ENCODE measurements at places on chromosomes 4 and X.

- peak; percentile 36 for DNase-seq
Measured at GRCh38 chr4:16034010-16034748, 49.6 kb downstream of the PROM1 start.

- DNase-seq, result no peak
Measured at GRCh38 chrX:110846071-110846470, 50.5 kb upstream of the CHRDL1 start.

- DNase-seq, result peak; percentile 63
Measured at GRCh38 chr4:114378305-114378903, 220.2 kb upstream of the UGT8 start.

GRCh38 chr4:27973056-27973455 lies 1112.4 kb downstream of the STIM2 start:
- peak; percentile 2 for DNase-seq

- DNase-seq, result peak; percentile 87
Measured at GRCh38 chr4:1783015-1783414, 10.1 kb upstream of the FGFR3 start.

- DNase-seq, result peak; percentile 45
Measured at GRCh38 chr4:100086766-100087431, 103.4 kb downstream of the DDIT4L start.

- DNase-seq, result no peak
Measured at GRCh38 chr4:129233691-129234090, 137.7 kb downstream of the C4orf33 start.

- no peak for DNase-seq
Measured at GRCh38 chrX:148459343-148459742, 41.1 kb upstream of the AFF2 start.

- DNase-seq, result no peak
Measured at GRCh38 chr4:83283181-83283580, 1.4 kb downstream of the COQ2 start.

DNA sequence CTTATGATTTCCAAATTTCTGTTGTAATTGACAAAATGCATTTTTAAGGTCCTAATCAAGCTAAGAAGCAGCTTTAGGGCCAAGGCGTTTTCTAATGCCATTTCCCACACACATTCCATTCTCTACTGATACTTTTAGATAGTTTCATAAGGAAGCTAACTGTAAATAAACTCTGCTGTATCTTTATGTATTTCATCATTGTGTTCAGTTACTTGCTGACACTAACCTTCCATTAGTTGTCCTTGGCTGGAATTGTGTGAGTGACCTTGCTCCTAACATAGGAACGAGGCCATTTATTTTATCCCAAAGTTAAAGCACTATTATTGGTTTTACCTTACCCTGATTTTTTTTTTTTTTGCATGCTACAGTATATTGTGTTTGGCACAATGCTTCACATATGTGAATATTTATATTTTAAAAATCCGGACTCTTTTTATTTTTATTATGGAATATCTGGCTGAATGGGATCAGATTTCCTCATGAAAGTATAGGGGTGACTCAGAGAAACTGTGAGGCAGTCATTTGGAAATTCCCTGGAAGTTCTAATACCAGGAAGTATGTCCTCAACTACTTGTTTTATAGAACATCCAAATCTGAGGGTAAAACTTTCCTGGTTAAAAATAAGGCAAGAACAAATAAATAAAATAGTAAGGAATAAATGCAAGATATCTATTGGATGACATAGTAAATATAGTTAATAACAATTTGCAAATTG lies 62.7 kb upstream of the SORBS2 start:
- DNase-seq, result peak; percentile 76

DNA sequence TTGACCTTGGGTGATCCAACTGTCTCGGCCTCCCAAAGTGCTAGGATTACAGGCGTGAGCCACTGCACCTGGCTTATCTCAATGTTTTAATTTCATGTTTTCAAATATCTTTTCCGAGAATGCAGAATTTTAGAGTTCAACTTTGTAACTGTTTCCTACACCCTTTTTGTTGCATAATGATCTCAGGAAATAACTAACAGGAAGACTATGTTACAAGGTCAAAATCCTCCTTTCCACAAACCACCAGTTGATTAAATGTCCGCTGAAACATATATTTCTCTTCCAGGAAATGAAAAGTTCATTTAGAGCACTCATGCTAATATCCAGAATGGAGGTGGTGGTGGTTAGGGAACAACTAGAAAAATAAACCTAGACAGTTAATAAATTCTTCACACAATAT lies 377.8 kb downstream of the PPP4R3C start:
- DNase-seq, result no peak

- DNase-seq, result no peak
Measured at GRCh38 chr4:116811730-116812129, 273.6 kb downstream of the TRAM1L1 start.

- no peak for DNase-seq
Measured at GRCh38 chrX:11759172-11759460, 1.1 kb downstream of the MSL3 start.

GRCh38 chr4:89579771-89580170 lies 257.2 kb downstream of the SNCA start:
- DNase-seq, result no peak

DNA sequence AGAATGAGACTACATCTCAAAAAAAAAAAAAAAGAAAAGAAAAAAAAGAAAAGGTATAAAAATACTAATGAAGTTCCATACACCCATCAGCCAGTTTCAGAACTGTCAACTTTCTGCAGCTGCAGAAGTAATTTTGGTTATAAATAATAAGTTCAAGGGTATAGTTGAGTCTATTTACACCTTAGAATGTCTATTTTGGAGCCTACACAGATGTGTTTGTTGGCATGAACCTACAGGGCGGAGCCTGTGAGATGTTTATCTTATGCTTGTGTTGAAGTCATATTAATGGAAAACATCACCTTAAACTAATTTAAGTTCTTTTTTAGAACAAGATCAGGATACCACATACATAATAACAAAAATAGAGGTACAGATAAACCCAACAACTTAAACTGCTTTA lies 85.8 kb downstream of the RAPGEF2 start:
- DNase-seq, result no peak

GRCh38 chrX:107324493-107325310 lies 118.3 kb downstream of the DNAAF6 start:
- DNase-seq, result peak; percentile 52

DNA sequence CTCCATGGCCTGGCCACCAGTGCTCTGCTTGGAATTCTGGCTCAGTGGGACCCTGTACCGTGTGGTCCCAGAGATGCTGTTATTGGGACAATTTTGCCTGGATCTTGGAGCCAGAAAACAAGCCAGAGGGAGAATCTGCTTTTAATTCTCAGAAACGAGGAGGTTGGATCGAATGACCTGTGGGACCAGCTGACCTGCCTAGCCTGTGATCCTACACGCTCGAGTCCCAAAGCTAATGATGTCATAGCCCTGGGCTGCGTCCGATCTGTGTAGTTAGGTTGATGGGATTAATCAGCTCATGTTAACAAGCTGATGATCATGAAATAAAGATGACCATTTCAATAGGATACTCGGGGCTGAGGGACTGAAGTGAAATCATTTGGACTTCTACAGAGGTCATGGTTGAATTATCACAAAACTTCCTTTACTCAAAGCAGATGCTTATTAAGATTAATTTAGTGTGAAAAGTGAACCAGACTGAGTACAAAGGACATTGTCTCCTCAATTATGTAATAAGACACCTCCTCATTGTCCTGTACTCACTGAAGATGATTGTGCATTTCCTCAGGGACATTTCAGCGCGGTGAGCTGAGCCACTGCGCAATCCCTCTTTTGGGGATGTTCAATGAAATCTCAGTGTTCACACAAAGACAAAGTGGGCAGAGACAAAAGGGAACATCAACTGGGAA lies 51.9 kb upstream of the STX18 start:
- DNase-seq, result no peak

DNA sequence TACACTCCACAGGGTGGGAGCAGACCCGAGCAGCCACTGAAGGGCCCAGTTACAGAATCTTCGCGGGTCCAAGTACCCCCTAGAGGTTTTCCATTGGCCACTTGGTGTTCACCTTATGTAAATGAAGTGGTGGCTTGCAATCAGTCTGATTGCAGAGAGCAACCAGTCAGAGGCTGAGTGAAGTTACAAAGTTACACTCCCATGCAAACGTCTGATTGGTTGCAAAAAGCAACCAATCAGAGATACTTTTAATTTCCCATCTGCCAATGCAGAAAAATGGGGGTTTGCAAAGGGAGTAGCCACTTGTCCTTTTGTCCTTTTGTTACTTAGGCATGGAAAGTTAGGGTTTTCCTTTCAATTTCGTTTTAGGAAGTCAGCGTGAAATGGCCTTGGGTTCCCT lies 27.0 kb upstream of the NKAP start:
- no peak for DNase-seq

DNA sequence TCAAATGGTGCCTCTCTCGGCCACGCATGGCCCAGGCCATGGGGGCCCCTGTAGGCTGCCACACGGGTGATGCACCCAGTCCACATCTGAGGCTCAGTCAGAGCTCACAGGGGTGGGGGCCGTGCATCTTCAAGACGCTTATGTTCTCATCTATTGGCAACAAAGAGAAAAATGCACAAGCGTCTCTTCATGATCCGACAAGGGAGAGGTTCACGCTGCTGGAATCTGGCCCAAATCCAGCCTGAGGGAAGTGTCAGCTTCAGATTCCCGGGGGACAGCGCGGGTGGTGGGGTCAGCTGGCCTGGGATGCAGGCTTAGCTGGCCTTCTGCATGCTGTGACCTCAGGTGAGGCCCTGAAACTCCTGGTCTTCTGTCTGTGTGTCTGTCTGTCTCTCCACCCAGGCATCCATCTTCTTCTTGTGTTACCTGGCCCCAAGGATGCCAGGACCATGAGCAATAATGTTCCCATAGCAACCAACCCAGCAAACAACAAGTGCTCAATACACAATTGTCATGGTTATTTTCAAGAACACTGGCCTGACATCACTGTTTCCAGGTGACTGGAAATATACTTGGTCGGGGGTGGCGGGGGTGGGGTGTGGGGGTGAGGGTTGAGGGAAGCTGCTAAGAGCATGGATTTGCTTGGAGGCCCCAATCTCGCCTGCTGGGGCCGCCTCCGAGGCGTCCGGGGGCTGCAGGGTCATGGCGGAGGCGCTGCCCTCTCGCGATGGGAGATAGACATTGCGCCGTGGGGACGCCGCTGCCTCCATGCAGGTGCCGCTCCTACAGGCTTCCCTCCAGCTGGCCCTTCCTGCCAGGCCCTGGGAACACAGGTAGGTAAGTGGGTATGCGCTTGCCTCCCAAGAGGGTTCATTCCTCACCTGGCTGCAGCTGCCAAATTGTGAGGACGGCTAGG lies 48.3 kb downstream of the ABLIM2 start:
- peak; percentile 70 for DNase-seq

DNA sequence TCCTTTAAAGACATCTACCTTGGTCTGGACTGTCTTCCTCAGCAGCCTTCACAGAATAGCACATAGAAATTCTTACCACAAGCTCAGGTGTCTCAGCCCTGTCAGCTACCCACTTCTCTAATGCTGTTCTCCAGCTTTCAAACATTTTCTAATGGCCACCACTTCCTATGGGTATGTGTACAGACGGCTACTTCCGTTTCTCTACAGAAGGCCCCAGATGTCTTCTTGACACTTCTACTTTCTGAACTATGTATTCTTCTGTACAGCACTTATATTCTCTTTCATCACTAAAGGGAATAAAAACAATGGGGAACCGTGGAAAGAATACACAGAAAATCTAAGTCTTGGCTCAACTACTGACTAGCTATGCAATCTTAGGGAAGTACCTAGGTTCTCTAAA lies 13.3 kb downstream of the OPHN1 start:
- DNase-seq, result no peak

GRCh38 chr4:118968813-118969212 lies 80.2 kb downstream of the SYNPO2 start:
- no peak for DNase-seq

DNA sequence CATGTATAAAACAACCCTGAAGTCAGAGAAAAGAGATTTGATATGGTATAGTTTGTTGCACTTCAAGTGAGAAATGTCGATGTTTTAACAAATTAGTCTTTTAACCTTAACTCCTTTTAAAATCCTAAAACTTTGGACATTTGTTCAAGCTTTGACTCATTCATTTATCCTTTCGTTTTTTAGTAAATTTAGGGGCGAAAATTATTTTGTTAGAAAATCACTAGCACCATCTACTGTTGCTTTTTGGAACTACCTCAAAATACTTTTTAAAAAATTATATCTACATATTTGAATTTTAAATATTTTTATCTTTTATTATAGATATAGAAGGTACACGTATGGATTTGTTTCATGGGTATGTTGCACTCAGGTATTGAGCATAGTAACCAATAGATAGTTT lies 165.1 kb upstream of the POF1B start:
- DNase-seq, result no peak

DNA sequence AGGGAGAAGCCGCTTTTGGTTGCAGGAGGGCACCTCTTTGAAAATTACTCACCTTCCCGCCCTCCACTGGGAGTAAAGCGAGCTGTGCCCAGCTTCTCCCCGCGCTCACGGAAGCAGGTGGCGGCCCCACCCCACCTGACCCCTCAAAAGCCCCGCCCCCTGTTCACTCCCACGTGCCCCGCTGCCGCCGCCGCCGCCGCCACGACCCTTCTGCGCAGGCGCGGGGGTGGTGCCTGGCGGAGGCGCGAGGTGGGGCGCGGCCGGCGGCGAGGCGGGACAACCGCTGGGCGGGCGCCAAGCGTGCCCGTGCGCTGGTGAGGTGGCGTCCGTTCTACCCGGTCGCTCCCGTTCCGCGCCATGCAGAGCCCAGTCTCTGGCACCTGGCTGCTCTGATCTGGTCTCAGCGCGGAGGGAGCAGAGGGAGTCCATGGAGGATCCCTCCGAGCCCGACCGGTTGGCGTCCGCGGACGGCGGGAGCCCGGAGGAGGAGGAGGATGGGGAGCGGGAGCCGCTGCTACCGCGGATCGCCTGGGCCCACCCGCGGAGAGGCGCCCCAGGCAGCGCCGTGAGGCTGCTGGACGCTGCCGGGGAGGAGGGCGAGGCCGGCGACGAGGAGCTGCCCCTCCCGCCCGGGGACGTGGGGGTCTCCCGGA lies at the start of gene PI4K2B:
Gene PI4K2B, plus strand, starts transcription at position 297 of the 653 bp plus-strand sequence. Its CDS starts 131 bp downstream, at position 428.
- DNase-seq, result peak; percentile 92

- DNase-seq, result no peak
Measured at GRCh38 chr4:169802873-169803272, 45.1 kb upstream of the HPF1 start.

DNA sequence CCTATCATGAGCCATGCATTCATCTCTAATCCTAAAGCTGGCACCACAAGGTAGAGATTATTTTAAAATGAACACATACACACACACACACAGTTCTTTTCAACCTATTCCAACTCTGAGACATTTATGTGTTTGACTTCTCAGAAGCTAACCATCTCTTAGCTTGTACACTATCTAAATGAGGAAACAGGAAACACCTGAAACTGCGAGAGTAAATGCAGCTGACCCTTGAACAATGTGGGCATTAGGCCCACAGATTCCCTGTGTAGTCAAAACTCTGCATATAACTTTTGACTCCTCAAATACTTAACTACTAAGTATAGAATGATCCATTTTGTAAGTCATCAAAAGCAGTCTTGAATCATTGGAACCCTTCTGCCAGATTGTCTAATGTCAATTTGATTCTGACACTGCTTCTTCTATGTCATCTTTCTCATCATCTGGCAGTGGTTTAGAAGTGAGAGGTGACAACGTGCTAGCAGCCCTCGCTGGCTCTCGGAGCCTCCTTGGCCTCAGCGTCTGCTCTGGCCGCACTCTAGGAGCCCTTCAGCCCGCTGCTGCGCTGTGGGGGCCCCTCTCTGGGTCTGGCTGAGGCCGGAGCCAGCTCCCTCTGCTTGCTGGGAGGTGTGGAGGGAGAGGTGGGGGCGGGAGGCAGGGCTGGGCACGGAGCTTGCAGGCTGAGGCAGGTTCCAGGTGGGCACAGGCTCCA lies 21.4 kb upstream of the IL15 start:
- DNase-seq, result no peak

GRCh38 chr4:11497972-11498371 lies 69.3 kb upstream of the HS3ST1 start:
- DNase-seq, result peak; percentile 80

GRCh38 chr4:78237360-78237759 lies 180.2 kb downstream of the FRAS1 start:
- DNase-seq, result no peak
